ENCODE measurements at places on chromosomes 5 and 9.
A peak's percentile ranks its signal among the peaks of the same experiment; 100 is the strongest.

- no peak for DNase-seq
Observed at GRCh38 chr9:30048396-30048795, 2336.0 kb upstream of the ACO1 start.

DNA sequence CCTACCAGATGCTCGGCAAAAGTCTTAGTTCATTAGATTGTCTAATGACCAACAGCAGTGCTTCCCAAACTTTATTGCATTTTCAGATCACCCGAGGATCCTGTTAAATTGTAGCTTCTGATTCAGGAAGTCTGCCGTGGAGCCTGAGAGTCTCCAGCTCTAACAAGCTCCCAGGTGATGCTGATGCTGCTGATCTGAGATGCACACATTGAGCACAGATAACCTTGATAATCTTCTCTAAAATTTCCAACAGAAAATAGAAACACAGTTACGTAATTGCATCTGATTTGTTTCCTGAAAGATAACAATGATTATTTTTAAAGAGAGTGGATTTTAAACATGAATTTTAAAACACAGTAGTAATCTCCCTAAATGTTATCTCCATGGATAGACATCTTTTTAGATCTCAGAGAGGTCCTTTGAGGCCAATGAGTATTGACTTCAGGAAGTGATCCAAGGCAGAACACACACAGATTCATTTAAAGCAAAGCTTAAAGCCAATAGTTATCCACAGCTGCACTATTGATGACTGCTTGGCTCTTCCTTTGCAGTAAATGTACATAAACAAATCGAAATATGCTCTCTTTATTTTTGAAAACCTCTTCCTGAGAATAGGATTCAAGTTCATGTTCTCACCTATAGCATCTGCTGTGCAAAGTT lies 122.8 kb upstream of the TNPO1 start:
- DNase-seq = no peak

DNA sequence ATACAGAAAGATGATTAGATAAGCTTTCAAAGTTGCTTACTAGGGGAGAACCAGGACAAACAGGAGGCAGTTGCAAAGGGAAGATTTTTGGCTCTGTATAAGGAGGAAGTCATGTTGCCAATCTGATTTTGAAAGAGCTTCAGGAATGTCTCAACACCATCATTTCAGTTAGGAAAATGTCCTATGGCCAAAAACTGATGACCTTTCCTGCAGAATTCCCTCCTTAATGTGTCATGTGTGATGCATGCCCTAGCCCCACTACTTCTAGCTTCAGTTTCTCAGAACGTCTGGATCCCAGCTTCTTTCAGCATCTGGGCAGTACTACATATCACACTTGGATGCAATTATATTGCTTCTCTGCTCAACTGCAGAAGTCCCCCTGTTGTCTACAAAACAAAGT lies 211.5 kb upstream of the NREP start:
- no peak for DNase-seq

- DNase-seq = no peak
Observed at GRCh38 chr5:135502836-135503520, 32.8 kb downstream of the NEUROG1 start.

DNA sequence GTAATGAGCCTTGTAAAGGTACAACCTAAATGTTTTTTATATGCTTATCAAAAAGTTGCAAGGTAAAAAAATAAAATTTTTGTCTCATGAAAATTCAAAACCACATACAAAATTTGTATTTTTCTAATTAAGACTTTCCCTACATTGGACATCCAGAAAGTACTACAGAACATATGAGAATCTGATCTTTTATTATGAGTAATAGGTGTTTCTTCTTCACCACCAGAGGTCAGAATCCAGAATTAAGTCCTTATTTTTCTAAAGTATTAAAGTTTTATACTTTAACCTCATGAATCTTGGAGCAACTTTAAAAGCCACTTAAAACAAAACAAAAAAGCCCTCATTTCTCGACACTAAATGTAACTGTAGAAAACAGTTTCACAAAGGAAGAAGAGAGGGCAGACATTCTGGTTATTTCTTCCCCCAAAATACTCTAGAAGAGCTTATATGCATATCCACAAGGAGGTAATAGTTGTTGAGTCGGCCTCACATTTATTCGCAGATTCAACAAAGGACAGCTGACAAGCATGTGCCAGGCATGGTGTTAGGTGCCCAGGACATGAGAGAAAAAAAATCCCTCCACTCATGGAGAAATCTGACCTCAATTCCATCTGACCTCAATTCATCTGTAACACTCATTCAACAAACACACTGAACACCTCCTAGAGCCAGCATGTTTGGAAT lies 69.3 kb downstream of the MLLT3 start:
- DNase-seq = peak; percentile 43

GRCh38 chr9:84970432-84970831 lies 300.9 kb downstream of the NTRK2 start:
- peak; percentile 19 for DNase-seq

GRCh38 chr5:179836225-179837019 lies 15.7 kb downstream of the SQSTM1 start:
- DNase-seq = no peak

DNA sequence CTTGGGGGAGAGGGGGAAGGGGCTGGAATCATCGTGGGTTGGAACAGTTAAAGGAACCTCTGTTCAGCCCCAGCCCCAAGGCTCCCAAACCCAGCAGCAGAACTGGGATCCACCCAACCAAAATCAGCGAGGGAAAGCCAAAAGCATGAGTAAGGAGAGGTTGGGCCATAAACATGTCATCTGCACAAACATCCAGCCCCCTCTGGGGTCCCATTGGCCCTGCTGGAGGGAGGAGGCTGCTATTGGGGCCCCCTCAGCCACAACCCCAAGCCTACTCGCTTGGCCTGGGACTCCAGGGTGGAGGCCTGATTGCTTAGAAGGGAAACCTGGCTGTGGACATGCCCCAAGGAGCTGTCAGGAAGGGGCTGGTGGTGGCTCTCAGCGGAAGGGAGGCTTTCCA lies 154.9 kb downstream of the FGF18 start:
- DNase-seq = no peak

DNA sequence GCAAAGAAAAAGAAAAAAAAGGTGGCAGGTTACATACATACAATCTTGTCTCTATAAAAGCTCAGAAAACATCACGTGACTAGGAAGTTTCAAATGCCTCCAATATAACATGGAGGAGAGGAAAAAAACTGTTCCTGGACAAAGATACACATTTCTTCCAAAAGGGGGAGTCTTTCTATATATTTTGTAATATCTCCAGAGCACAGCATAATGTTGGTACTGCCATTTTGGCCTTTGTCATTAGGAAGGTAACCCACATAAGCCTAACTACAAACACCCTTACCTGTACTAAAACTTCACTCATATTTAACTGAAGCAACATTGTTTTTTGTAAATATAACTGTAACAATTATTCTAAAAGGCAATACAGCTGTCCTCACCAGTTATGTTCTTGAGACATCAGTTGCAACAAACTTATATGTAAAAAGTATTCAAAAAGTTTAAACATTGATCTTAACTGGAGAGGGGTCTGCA lies 1.2 kb upstream of the BTF3 start:
- DNase-seq = peak; percentile 92

GRCh38 chr9:71384343-71384742 lies 262.9 kb upstream of the TRPM3 start:
- DNase-seq = no peak

DNA sequence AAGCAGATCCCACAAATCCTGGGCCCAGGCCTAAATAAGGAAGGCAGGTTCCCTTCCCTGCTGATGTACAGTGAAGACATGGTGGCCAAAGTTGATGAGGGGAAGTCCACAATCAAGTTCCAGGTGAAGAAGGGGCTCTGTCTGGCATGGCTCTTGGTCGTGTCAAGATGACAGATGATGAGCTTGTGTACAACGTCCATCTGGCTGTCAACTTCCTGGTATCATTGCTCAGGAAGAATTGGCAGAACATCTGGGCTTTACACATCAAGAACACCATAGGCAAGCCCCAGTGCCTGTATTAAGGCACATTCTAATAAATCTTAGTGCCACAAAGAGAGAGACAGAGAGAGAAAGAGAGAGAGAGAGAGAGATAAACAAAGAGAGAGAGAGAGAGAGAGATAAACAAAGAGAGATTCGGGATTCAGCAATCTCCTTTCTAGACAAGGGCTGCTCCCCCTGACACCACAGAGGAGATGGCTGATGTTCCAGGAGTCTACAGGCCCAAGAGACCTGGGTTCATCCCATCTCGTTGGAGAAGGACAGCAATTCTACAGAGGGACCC lies 45.5 kb upstream of the HSPA9 start:
- no peak for DNase-seq

GRCh38 chr5:73797132-73797510 lies 171.1 kb downstream of the ARHGEF28 start:
- DNase-seq = no peak

GRCh38 chr9:106146066-106146840 lies 451.9 kb downstream of the TMEM38B start:
- no peak for DNase-seq

DNA sequence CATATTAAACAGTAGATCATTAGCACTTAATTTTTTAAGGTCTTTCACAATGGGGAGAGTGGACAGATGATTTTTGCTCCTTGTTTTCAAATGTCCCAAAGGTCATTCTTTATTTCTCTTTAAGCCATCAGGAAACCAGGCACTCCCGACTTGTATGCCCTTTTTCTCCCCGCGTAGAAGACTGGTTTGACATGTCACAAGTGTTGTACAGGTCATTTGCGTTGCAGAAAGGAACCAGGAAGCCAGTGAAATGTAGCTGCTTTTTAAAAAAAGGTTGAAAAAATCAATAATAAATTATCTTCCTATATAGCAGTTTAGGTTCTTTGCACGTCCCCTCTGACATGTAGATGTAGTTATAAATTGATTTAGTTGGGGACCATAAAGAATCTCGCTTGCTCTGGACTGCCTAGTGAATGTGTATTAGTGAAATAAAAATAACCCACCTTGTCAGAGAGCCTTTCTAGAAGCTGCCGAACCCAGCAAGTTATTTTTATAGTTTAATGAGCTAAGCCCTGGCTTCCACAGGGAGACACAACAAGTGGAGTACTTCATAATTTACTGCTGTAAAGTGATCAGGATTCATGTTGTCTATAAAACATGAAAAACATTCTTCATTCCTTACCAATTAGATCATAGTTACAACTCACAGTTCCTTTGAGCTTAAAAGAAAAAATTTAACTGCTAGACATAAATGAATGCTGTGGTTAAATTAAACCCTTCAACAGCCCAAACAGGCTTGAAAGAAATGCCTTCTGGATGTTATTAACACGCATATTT lies 404.6 kb downstream of the CSNK1G3 start:
- peak; percentile 89 for DNase-seq

DNA sequence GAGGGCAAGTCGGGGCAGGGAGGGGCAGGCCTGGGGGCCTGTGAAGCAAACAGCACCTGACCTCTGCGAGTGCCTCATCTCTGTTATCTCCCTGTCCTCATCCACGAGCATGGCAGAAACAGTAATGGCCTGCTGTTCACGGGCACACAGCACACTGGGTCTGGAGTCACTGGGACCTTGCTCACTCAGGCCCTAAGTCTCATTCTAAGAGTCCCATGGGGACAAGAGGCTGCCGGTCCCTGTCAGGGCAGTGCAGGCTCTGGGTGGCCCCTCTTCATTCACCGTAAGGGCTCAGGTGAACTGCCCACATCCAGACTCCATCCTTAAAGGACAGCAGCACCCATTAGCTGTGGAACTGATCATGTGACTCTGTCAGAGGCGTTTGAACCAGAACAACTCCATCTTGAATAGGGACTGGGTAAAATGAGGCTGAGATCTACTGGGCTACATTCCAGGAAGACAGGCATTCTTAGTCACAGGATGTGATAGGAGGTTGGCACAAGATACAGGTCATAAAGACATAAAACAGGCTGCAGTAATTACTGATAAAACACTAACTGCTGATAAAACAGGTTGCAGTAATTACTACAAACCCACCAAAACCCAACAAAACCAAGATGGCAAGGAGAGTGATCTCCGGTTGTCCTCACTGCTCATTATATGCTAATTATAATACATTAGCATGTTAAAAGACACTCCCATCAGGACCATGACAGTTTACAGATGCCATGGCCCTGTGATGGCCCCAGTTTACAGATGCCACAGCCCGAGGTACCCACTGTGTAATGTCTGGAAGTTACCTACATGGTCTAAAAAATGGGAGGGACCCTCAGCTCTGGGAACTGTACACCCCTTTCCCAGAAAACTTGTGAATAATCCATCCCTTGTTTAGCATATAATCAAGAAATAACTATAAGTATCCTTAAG lies 28.7 kb downstream of the BICD2 start:
- DNase-seq = peak; percentile 47

- no peak for DNase-seq
Observed at GRCh38 chr9:32128546-32128945, 255.9 kb upstream of the ACO1 start.

GRCh38 chr9:93117924-93118862 lies 15.9 kb downstream of the NINJ1 start:
- no peak for DNase-seq

- DNase-seq = no peak
Observed at GRCh38 chr9:37508834-37509206, 23.1 kb downstream of the POLR1E start.

- no peak for DNase-seq
Observed at GRCh38 chr9:109411798-109412352, 86.2 kb downstream of the PTPN3 start.

- DNase-seq = no peak
Observed at GRCh38 chr5:12016159-12016746, 112.0 kb upstream of the CTNND2 start.

- no peak for DNase-seq
Observed at GRCh38 chr9:130405657-130406257, 39.0 kb upstream of the ASS1 start.

DNA sequence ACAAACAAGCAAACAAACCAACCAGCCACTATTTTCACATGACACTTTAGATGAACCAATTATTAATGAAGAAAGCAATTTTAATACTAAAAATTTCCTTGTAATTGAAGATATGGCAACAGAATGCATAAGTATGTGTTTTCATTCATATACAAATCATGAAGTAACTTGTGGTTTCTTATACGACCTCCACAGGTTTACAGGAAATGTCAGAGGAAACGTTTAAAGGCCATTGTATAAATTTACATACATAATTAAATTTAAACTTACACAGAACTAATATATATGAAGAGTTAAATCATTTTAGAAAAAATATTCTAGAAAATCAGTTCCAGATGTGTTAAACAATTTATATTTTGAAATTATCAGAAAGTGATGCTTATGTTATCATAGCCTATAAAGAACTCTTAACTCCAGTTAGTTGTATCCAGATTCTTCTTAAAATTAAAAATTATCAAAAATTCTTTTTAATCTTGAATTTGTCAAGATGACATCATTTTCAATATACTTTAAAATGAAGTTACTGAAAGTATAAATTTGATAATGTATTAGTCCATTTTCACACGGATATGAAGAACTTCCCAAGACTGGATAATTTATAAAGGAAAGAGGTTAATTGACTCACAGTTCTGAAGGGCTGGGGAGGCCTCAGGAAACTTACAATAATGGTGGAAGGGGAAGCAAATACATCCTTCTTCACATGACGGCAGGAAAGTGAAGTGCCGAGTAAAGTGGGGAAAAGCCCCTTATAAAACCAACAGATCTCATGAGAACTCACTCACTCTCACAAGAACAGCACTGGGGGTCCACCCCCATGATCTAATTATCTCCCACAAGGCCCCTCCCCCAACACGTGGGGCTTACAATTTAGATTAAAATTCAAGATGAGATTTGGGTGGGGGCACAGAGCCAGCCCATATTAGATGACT lies 192.0 kb downstream of the PIK3R1 start:
- no peak for DNase-seq

- no peak for DNase-seq
Observed at GRCh38 chr5:155728857-155729683, 597.9 kb upstream of the SGCD start.

- no peak for DNase-seq
Observed at GRCh38 chr9:109335121-109335520, 14.3 kb upstream of the EPB41L4B start.

GRCh38 chr5:140349244-140349643 lies 2.8 kb upstream of the HBEGF start:
- DNase-seq = no peak
